ENCODE measurements at places on chromosomes 7 and 10.

DNA sequence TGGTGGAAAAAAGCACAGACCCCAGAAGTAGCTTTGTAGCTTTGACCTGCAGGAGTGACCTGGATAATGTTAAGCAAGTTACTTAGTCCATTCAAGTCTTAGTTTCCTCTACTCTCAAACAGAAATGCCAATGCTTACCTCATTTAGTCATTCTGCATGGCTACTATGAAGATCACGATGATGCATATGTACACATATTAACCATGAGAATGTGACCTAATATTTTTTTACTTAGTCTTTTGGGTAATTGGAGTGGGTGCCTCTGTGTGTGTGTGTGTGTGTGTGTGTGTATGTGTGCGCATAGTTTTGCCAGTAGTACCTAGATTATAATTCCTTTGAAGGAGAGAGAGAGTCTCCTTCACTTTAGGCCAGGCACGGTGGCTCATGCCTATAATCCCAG lies 95.8 kb downstream of the NRP1 start:
- no peak for ATAC-seq

DNA sequence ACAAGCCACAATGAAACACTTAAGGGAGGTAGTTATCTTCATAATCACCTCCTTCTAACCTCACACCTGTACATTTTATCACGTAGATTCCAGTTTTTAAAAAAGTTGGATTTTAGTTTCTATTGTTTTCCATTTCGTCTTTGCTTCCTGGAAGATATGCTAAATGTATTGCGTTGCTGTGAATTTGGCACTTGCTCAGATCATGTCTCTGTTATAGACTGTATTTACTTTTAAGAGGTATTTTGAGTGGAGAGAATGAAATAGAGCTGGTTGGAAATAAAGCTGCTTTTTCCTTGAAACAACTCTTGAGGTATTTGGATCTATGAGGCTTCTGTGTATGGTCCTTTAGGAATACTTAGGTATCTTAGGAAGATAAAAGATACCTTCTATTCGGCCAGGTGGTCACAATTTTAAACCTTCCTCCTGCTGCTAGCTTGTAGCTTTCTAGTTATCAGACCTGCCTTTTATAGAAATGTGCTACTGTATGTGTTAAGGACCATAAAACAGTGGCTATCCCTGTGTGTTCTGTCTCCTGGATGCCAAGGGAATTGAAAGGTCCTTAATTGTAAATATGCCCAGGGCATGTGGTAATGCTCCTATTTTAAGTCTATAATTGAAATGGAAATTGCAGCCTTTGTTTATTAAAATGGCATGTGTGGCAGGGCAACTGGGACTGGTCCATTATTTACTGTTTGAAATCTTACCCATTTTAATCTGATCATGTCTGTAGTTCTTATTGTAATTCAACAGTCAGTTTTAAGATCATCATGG lies 147.7 kb downstream of the SND1 start:
- ATAC-seq: no peak

- peak; percentile 69 for ATAC-seq
Observed at GRCh38 chr10:16765509-16766375, 51.5 kb downstream of the RSU1 start.

DNA sequence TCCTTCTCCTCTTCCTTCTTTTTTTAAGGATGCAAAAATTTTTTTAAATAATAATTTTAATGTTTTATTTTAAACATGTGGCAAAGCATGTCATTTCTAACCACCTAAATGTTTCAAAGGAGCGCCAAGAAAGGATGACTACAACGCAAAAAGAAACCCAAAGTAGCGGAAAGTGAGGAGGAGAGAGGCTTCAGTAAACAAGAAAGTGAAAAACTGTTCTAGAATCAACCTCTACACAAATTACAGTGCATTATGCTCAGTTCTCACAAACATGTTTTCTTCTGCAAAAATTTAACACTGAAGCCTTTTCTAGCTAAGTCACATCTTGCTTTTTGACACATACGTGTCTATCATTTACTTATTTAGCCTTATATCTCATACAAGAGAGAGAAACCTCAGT lies 948.6 kb downstream of the GATA3 start:
- ATAC-seq: no peak
